HTR-8/SVneo (cell line): ENCODE measurements at places on chromosomes 12 and 14.

GRCh38 chr12:40405419-40405818 is 180.6 kb downstream of the LRRK2 start:
- no peak for DNase-seq

GRCh38 chr12:71546322-71546861 is 106.8 kb downstream of the LGR5 start:
- no peak for DNase-seq

- no peak for DNase-seq
Observed at GRCh38 chr14:21802441-21802840, 128.8 kb upstream of the OR4E1 start.

DNA sequence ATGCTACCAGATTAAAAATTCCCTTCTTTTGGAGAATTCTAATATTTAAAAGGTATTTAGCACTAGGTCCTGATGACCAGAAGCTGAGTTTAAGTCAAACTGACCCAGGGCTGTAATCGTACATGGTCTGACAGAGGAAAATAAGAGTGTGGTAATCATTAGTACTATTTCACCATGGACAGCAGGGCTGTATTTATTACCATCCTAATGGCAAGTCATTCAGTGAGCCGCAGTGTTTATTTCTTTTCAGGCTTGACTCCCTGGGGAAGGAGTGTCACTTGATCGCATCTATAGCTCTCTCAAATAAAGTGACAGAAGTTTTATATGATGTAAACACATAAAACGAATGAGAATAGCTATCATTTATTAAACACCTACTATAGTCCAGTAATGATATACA is 261.8 kb downstream of the BTG1 start:
- no peak for DNase-seq

GRCh38 chr12:1827826-1828805 is 7.8 kb downstream of the LRTM2 start:
- DNase-seq = no peak

DNA sequence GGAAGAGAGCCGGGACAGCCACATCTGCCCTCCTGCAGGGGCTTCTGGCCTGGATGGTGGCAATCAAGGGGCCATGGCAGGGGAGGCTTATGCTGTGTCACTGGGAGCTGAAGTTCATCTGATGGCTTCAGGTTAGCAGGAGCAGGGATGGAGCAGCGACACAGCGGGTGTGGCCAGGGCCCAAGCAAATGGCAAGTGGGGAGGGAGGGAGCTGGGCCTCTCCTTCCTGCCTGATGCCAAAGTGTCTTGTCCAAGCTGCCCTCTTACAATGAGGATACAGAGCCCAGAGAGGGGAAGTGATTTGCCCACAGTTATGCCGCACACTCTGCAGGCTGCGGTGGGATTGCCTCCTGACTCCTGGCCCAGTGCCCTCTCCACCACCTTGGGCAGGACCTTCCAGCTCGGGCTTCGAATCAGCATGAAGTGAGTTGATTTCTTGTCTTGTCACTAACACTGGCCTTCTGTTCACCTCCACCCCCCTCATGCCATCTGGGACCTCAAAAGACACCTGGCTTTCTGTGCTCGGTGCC is 51.3 kb downstream of the IQSEC3 start:
- no peak for DNase-seq

GRCh38 chr12:56991319-56992246 is 14.8 kb downstream of the ZBTB39 start:
- no peak for DNase-seq

GRCh38 chr12:49706351-49707127 is 666 bp downstream of the FMNL3 start:
- DNase-seq = peak; percentile 38

GRCh38 chr12:108374596-108375320 is 35.6 kb upstream of the CMKLR1 start:
- no peak for DNase-seq

- DNase-seq = no peak
Observed at GRCh38 chr12:68844788-68845695, 37.1 kb downstream of the MDM2 start.
